ENCODE measurements at places on chromosomes 6 and 20.

DNA sequence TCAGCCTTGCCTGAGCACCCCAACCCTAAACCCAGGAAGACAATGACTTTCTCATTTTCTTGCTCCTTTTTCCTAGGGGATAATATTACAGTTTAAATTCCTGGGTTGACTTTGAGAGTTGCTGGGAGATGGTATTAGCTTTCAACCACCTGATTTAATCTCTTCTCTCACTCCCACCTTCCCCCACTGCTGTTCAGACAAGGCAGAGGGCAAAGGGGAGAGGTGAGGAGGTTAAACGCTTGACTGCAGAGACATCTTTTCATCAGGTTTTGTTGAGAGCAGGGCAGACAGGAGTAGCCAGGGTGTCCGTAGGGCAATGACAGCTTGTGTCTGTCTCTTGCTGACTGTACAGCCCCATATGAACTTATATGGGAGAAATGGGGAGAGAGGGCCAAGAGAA is 811.2 kb downstream of the MAFB start:
- no peak for DNase-seq

- DNase-seq, result no peak
Measured at GRCh38 chr6:139528471-139528870, 154.0 kb upstream of the CITED2 start.

DNA sequence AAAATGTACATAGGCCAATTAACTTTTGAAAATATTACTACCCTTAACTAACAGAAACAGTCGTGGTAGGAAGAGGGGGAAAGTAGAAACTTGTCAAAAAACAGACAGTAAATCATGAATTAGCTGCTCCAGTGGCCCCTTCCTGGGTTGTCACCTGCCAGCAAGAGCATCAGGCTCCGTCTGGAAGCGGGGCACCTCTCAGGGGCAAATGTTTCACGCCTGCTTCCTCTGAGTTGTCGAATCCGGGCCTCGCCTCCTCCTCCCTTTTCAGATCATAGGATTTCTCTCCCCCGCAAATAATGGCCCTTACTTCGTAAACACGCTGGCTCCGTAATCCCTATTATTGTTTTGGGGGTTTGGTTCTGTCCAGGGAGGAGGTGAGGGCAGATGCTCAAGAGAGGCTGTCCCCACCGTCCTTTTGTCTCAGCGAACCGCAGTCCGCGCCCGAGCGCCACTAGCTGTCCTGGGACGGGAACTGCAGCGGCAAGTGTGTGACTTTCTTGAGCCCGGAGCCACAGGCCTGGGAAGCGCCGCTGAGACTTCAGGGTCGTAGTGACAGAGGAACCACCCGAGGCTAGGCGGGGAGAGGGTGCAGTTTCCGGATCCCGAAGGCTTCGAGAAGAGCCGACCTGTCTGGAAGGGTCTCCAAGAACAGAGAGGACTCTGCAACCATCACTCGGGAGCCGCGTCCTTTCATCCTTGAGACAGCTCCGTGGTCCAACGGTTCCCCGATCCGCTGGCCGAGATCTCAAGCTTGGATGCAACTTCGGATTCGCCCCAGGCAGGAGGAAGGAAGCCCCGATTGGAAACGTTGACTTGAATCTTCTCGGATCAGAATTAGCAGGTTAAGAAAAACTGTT is 214.5 kb upstream of the ZNF184 start:
- peak; percentile 85 for DNase-seq

DNA sequence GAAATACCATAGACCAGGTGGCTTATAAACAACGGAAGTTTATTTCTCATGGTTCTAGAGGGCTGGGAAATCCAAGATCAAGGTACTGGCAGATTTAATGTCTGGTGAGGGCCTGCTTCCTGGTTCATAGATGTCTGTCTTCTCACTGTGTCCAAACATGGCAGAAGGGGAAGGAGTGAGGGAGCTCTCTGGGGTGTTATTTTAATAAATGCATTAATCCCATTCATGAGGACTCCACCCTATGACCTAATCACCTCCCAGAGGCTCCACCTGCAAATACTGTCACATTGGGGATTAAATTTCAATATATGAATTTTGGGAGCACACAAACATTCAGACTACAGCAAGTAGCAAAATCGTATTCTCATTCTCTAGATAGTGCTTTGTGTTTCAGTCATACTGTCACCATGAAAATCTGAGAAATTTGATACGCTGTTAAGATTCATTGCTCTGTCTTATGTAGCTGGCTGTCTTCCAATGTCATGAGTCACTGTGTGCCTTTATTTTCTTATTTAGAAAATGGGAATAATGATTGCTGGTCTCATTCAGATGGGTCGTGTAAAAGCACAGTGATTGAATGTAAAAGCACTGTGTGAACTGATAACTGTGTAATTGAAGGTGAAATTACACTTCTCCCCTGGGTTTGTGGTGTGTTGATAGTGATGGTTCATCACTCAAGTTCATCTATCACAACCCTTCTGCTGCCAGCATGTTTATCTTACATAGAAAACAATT is 8.9 kb upstream of the ERVFRD-1 start:
- no peak for DNase-seq

DNA sequence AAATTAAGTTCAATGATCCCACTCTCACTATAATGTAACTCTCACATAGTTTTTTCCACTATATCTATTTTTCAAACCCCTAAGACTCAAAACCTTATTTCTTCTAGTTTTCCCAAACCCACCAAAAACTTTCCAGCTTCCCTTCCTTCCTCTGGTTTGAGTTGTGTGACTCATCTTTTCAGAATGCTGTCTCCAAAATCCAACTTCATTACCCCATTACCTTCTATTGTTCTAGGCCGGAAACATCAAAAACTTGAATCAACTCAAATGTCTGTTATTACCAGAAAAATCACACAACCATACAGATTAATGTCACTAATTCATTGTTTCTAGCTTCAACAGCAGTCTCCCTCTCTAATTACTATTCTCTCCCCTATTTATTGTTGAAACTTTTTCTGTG is 1090.3 kb downstream of the HACE1 start:
- DNase-seq, result no peak

DNA sequence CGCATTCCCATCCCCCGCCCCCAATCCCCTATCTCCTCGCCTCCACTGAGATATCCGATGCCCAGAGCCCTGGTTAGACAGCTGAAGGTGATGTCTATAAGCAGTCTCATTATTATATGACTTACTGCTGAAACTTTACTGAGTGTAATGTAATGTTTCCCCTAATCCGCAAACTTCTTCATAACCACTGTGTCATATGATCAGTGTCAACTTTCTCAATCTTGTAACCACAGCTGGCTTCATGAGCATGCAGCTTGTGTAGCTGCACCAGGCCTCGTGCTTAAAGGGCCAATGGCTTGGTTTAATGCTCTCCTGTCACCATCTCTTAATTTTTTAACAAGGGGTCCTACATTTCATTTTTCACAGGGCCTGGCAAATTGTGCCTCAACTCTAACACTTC is 8.1 kb downstream of the ASIP start:
- DNase-seq, result no peak

DNA sequence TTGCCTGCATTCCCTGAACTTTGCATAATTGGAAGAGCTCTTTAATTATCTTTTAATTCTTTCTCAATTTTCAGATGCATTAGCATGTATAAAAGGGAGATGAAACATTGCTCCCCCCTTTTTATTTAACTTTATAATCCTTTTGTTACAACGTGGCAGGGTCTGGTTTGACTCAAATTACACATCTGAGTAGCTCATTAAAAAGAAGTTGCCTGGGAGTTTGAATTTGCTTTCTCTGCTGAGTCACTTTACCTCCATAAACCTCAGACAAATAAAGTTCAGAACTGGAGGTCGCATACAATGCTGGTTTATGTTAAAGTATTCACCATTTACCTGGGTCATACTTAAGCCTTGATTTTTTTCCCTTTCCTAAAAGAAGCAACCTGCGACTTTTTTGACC is 495.2 kb downstream of the PREX1 start:
- DNase-seq, result no peak

GRCh38 chr6:160348223-160349019 is at the start of gene SLC22A3:
Gene SLC22A3 (plus strand): TSS chr6:160348378. CDS start chr6:160348420, 42 bp downstream.
- DNase-seq, result no peak

- DNase-seq, result no peak
Measured at GRCh38 chr6:136429264-136430065, 120.8 kb downstream of the MAP7 start.

DNA sequence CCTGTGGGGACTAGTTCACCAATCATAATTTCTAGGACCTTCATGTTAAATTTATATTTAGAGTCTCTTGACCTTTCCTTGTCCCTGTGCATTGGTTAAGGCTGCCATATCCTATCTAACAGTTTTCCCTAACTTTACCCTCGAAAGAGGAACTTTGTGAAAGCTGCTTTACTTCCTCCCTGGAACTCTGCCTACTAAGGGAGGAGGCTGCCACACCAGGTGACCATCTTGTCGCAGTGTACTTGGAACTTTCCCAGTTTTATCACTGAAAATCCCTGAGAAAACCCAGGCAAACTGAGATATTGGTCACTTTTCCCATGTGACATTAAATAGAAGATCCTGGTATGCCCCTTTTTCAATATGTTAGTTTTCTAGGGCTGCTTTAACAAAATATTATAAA is 317.6 kb upstream of the TSHZ2 start:
- no peak for DNase-seq

DNA sequence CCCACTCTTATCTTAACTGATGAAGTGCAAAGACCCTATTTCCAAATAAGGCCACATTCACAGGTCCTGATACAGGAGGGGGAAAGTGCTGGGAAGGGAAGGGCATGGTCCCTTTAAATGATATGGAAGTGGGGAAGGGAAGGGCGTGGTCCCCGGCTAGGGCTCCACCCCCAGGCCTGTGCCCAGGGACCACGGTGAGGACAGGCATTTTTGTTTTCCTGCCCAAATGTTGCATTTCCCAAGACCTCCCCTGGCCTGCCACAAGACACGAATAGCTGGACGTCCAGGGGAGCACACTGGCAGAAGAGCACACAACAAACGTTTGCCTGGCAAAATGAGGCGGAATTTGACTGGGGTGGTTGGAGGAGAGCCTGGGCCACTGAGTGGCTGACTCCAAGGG is 16.1 kb upstream of the HFE start:
- DNase-seq, result no peak

Data from Panc1 (cell line).